ENCODE measurements at places on chromosomes 2 and 18.

GRCh38 chr2:186515376-186515775 lies 29.3 kb downstream of the ZC3H15 start:
- no peak for DNase-seq

DNA sequence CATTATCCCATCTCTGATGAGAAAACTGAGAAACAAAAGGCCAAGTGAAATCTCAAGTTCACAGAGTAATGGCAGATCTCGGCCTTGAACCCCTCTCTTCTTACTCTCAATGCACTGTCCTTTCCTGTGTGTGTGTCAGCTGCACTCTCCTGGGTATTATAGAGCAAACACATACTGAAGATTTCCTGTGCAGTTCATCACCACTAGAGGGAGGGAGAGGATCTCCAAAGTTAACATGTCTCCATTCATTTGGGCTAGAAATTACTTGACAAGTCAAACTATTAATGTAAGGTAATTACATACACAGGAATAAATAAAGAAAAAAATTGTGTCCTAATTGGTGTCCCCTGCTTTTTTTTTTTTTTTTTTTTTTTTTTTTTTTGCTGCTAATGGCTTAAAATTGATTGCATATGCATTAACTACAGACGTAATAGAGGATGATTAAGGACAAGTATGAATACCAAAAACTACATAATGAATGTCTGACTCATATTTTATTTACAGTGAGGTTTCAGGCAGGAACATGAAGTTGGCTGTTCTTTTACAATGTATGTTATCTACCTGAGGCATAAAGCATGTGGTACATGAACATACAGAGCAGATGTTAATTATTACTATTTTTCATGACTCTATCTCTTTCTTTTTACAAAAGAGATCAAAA lies 269.2 kb downstream of the NYAP2 start:
- peak; percentile 25 for DNase-seq

GRCh38 chr2:223227338-223227737 lies 175.3 kb downstream of the KCNE4 start:
- no peak for DNase-seq

GRCh38 chr2:27225526-27225925 lies 8.4 kb downstream of the CAD start:
- DNase-seq = no peak

GRCh38 chr18:13260935-13261640 lies 42.5 kb downstream of the LDLRAD4 start:
- DNase-seq = no peak

- no peak for DNase-seq
These were observed 25.7 kb downstream of the ADI1 start for GRCh38 chr2:3493615-3494007.

GRCh38 chr2:176415937-176416499 lies 146.8 kb downstream of the MTX2 start:
- DNase-seq = no peak

DNA sequence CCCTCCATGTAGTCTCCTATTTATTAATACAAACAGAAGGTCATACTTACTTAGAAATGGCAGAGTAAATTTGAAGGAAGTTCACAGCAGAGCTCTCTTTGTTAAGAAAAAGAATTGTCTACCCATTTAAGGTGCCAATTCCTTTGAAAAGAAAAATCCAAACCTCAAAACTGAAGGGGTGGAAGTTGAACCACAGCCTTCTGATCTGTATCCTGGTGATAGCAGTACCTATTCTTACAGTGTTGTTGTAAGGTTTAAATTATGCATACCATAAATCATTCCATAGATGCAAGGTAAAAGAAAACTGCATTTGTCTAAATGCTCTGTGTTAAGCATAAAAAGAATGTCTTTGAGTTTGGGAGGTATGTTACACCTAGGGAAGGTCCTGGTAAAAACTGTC lies 47.6 kb downstream of the COBLL1 start:
- DNase-seq = no peak

GRCh38 chr18:12777500-12777944 lies 74.7 kb downstream of the PSMG2 start:
- peak; percentile 12 for DNase-seq

GRCh38 chr18:76264876-76265250 lies 230.2 kb downstream of the ZNF516 start:
- no peak for DNase-seq

GRCh38 chr18:2896990-2897389 lies 50.2 kb downstream of the EMILIN2 start:
- no peak for DNase-seq

Data from endothelial cell (in vitro differentiated cells).